ENCODE measurements at places on chromosomes 4 and X.

- DNase-seq = peak; percentile 6
These were observed 100.6 kb downstream of the AKAP4 start for GRCh38 chrX:50100188-50100587.

GRCh38 chr4:141215030-141215429 is 5.7 kb upstream of the ZNF330 start:
- no peak for DNase-seq

GRCh38 chrX:17595456-17596035 is 141.7 kb upstream of the SCML1 start:
- DNase-seq = no peak

DNA sequence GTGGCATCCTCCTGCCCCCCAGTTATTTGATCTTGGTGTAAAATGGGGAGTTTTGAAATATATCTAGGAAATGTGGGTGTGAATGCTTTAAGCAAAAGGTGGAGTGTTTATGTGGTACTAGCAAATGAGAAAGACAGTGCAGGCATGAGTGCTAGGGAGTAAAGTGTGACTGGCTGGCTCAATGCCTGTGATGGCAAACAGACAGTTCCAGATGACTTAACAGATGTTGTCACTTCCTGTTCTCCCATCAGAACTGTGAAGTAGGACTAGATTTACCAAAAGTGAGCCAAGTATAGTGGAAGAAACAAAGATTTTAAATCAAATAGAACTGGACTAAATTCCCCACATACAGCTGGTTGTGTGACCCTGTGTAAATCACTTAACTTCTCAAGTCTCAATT is 8.4 kb upstream of the AMOT start:
- no peak for DNase-seq

- no peak for DNase-seq
These were observed 47.8 kb upstream of the DUSP21 start for GRCh38 chrX:44795945-44796450.

- no peak for DNase-seq
These were observed 37.7 kb upstream of the MTNR1A start for GRCh38 chr4:186592966-186593586.

GRCh38 chrX:105167233-105167632 is 53.3 kb downstream of the TEX13A start:
- DNase-seq = no peak
